ENCODE measurements at places on chromosomes 7 and 10. TPM values are rescaled to one million over a fixed set of nuclear protein-coding genes. Genes with fewer than 3 reads are reported as not detected.

DNA sequence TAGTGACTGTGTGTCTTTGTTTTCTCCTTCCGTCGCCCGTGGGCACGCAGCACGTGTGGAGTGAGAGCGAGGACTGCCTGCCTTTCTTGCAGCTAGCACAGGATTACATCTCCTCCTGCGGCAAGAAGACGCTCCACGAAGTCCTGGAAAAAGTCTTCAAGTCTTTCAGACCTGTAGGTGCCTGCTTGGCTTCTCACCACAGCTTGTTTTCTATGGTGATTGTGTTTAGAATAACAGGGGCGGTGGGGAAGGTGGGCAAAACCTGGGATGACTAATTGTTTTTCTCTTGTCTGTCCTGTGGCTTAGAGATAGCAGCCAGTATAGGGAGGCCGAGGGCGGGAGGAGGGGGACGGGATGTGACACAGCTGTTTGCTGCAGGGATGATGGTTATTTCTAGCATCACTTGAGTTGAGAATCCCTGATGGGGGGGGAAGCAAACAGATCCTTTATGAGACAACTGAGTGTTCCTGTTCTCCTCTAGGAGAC is 11.4 kb downstream of the MTURN start:
- DNase-seq, result no peak

The SPDYE1 gene
- 0.02 TPM for polyA plus RNA-seq

The ZNF775 gene
- 4.5 TPM for polyA plus RNA-seq

The BNIP3 gene
- 64.8 TPM for polyA plus RNA-seq

All from right cardiac atrium (tissue), 5 donors.